ENCODE measurements at places on chromosomes 1 and 21.

GRCh38 chr1:47993416-47993740 is 3.8 kb downstream of the TRABD2B start:
- DNase-seq: no peak

DNA sequence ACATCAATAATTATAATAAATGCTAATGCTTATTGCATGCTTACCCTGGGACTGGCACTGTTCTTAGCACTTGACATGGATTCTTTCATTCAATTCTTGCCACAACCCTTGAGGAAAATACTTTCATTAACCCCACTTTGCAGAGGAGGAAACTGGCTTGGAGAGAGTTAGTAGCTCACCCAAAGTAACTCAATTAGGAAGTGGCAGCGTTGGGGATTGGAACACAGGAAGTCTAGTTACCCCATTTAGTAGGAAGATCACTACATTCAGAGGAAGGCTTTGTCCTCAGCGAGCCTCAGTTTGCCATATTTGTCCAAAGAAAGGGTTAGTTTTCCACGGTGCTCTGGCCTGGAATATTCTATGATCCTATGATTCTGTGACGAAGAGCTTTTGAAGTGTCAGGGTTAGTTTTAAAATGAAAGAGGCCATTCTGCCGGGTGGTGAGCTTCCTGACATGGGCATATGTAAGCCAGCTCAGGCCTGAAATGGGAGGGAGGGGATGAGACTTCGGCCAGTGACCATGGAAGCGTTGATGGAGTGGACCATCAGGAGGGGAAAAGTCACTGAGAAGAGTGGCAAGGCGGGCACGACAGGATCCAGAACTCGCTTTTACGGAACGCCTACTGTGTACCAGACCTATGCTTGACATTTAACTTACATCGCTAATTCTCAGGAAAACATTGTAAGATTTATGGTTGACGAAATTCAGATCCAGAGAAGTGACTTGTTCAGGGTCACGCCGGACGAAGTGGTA is 28.2 kb upstream of the EPB41 start:
- no peak for DNase-seq

DNA sequence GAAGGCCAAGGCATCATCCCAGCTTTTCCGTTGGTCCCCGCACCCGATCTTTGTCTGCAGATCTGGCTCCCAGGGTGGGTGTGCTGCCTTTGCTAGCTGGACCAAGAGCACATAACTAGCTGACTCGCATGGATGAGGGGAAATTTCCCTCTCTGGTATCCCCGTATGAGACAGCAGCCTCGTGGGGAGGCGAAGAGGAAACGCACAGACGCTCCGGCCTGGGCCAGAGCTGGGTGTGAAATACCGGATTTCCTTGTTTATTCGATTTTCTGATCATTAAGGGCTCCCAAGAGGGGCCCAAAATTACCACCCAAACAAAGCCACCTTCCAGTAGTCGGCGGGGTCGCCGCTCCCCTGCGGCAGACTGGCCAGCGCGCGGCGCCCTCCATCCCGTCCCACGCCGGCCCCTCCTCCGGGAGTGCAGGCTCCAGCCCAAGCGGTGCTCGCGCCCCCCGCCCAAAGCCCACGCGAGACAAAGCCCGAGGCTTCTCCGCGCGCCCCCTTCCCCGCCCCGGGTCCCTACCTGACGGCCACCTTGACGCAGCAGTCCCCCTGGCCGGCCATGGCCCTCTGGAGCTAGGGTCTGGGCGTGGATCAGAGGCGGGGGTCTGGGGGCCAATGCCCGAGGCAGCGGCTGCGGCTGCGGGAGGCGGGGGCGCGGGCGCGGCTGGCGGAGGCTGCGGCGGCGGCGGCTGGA is 546 bp downstream of the KIF21B start:
- no peak for DNase-seq

DNA sequence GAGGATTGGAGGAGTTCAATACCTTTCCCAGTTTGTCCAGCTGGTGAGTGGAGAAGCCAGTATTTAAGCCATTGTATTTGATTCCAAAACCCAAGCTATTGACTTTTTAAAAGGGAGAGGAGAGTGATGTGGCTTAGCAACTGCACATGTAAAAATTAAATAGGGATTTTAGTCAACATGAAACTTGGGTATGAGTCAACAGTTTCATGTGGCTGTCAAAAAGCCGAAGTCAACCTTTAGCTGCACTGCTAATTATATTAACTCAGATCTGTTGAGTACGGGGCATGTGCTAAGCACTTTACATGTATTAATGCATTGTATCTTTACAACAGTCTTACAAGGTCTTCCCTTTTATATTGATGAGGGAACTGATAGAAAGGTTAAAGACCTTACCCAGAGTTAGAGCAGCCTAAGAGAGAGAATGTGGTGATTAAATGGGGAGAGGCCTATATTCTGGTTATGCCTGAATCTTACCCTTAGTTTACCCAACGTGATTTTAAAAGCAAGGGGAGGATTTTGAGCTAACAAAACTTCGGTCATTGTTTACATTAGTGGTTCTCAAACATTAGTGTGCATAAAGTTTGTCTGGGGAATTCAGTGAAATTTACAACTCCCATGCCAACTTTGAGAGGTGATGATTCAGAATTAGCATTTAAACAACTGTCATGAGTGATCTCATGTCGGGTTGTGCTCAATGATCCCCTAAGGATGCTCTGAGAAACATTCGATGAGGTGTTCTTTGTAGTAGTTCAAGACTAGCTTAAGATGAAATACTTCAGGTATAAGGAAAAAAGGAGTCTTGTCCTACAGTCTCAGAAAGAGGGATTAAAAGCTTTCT is 6.9 kb upstream of the SLC35F3 start:
- no peak for DNase-seq

DNA sequence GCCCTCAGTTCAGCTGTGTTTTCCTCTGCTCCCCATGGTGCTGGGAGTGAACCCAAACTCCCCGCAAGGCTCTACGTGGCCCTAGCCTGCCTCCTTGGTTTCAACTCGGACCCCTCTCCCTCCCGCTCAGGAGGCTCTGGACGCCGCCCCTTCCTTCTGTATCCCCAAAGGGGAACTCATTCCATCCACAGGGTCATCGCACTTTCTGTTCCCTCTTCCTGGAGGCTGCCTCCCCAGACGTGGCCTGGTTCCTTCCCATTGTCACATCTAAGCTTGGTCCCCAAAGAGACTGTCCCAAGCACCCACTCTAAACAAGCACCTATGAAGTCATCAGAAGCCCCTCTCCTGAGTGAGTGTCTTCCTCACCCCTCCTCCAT is 10.9 kb downstream of the KCNAB2 start:
- no peak for DNase-seq

- DNase-seq: peak; percentile 26
Measured at GRCh38 chr1:247386687-247387086, 29.3 kb upstream of the NLRP3 start.

DNA sequence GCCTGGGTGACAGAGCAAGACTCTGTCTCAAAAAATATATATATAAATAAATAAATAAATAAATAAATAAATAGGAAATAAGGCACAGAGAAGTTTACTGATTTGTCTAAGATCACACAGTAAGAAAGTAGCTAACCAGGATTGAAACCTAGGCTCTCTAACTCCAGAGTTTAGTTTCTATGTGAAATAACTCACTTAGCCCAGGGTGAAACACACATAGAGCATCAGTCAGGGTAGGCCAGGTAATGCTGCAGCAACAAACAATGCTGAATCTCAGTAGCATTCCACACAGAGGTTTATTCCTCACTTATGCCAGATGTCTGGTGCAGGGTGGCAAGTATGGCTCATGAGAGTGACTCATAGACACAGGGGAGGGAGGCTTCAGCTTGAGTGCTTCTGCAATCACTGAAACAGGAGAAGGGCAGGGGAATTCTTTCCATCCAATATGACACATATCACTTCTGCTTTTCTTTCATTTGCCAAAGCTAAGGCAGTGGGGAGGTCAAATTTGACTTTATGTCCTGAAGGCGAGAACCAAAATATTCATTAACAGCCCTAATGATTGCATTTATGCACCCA is 37.1 kb upstream of the KANK4 start:
- DNase-seq: peak; percentile 92

DNA sequence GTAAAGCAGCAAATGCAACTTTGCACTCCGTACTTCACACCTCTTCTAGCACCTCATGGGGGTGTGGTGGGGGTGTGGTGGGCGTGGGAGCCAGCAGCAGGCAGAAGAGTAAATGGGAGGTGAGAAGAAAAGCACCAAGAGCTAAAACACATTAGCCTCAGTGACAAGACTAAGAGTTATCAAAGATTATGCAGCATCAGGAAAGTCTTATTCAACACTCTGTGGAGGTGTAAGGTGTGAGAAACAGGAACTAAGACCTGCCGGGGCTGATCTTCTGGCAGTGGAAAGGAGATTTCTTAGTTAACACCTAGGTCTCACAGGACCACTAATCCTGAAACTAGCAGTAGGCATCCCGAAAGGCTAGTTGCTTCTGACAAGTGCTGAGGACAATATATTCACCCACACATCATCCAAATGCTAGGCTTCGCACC is 9.9 kb downstream of the TGFBR3 start:
- DNase-seq: no peak

- no peak for DNase-seq
Measured at GRCh38 chr1:76857973-76858372, 9.3 kb upstream of the ST6GALNAC5 start.

GRCh38 chr1:86194491-86195034 is 38.0 kb upstream of the COL24A1 start:
- DNase-seq: peak; percentile 63

GRCh38 chr1:38919130-38919529 is 22.5 kb downstream of the RHBDL2 start:
- no peak for DNase-seq

DNA sequence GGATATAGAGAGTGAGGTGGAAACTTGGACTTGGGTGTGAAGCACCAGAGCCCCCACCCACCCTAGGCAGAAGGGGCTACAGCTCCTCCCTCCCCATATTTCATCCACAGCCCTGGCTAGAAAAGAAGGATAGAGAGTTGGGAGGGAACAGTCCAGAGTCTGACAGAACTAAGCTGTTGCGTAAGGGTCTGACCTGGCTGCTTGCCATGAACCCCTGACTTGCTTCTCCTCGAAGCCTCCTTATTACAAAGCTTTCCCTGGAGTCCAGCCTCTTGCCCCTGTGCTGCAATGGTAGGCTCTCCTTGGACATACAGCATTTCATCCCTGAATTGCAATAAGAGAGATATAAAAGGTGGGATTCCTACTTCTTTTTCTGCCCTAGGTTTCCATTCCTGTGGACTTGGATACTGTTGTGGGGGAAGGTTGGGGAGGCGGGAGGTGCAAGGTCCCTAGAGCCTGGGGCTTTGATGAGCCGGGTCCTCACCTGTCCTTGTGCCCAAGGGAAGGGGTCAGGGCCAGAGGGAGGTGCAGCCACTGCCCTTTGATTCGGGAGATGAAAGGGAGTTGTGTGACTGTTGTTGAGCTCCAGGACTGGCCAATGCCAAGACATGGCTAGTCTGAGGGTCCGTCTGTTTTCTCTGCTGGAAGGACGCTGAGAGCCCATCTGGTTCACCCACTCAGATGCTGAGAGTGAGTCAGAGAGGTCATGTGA is 2.7 kb downstream of the RHBG start:
- peak; percentile 46 for DNase-seq

DNA sequence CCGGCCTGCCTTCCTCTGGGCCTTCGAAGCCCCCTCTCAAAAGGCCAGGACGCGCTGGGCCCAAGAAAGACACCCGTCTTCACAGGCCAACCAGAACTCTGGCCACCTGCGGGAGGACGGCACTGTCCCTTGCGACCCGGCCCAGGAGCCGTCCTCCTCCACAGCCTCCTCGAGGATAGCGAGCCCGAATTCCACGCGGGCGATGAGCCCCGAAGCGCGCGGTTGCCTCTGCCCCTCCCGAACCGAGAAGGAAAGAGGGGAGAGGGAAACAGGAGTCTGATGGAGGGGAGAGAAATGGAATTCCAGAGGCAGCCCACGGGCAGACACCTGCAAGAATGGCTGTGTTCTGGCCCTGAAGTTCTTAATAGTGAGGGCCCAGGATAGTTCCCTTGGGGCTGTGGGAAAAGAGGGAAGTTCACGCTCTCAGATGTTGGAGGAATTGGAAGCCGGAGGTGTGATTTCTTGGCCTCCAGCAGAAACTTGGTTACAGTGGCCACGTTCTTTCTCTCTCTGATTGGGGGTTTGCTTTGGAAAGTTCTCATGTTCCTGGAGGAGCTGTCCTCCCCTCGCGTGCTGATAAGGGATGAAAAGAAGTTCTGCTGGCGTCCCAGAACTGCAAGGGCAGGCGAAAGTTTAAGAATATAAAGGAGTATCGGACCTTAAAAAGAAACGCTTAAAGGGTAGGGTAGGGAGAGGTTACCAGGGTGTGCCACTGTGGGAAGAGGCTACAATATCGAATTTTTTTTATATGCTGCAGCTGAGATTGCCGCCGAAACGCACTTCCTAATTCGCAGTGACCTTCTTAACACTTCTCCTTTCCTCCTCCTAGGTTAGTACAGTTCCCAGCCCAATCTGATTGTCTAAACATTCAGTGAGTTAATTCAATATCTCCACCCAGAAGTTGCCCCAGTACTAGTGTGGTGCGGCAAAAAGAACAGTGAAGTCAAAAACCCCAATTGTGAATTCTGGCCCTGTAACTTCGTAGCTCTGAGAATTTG is 5.8 kb upstream of the SLC44A5 start:
- DNase-seq: peak; percentile 8

GRCh38 chr1:9013819-9014218 is 12.4 kb downstream of the SLC2A7 start:
- DNase-seq: peak; percentile 33

DNA sequence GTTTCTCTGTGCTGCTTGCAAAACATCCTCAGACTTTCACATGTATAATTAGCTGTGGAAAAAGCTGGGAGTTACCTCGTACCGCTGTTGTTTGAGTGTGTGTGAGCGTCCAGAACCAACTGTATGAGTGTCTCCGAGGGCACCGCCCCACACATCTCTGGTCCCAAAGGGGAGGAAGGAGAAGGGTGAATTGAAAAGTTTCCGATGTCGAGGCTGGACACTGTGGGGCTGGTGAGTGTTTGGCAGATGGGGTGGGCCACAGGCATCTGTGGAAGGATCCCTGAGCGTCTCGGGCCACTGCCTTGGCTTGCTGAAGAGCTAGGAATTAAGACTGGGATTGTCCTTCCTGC is 1.2 kb downstream of the ATP2B4 start:
- DNase-seq: peak; percentile 52

DNA sequence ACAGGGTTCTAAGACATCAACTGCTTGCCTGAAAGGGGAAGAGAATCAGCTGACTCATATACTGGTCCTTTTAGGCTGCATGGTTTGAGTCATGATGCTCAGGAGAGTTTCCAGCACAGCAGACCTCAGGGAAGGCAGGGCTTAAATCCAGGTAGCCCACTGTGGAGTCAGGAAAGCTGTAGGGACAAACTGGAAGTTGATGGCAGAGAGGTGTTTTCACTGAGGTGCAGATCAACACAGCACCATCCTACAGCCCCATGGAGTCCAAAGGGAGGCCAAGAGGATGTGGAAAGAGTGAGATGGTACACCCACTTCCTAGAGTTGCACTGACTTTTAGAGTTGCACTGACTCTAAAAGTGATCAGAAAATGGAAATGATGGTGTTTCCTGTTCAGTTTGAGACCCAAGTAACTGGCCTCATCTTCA is 252.4 kb upstream of the DUSP10 start:
- peak; percentile 40 for DNase-seq

- peak; percentile 7 for DNase-seq
Measured at GRCh38 chr1:51636191-51636590, 19.3 kb downstream of the OSBPL9 start.

- no peak for DNase-seq
Measured at GRCh38 chr1:151816548-151817352, 11.5 kb upstream of the LINGO4 start.
